ENCODE measurements at places on chromosomes 2 and 18.

GRCh38 chr18:49048396-49049020 lies 97.7 kb upstream of the SMAD7 start:
- H3K27me3 ChIP-seq: no peaks in the 10 kb centered on the region
- H3K4me3 ChIP-seq: no peak overlapping the region
- DNase-seq: no peak
- H3K27ac ChIP-seq: no peak overlapping the region
- peaks cover under 1% of the 10 kb centered on the region for H3K36me3 ChIP-seq
- peaks cover 23% of the 10 kb centered on the region for H3K4me1 ChIP-seq

DNA sequence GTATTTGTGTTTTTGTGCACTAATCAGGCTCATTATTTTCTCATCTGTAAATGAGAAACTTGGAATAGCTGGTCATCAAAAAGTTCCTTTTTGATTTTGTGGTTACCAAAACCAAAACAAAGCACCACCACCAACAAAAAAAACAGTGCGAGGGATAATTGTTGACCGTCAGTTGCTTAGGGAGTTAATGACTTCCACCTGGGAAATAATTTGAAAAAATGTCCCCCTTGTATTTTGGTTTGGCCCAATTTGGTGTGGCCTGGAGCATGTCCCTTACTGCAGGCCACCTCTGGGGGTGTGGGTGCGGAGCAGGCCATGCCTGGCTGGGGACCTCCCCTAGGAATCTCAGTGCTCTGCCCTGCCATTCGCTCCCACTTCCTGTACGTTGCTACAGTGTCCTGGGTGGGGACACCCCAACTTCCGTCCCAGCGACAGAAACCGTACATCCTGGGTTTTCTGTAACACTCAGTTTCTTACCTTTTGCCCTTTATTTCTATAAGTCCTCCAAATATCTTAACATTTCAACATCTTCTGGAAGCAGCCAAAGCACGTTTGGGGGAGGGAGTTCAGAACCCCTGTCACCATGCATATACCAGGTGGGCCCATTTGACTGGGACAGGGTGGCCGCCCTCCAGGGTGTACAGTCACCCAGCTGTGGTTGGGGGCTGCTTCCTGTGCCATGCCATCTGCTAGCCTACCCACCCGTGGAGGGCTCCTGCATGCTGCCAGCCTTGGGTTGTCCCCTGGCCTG lies 31.3 kb downstream of the NCK2 start:
- H3K27me3 ChIP-seq: no peaks in the 10 kb centered on the region
- peaks cover 90% of the 10 kb centered on the region for H3K4me1 ChIP-seq
- H3K4me3 ChIP-seq: peak overlapping the region; percentile 55

GRCh38 chr2:205682971-205683501 lies 735 bp downstream of the NRP2 start:
- peak overlapping the region; percentile 89 for H3K4me3 ChIP-seq
- peak overlapping the region; percentile 40 for H3K27ac ChIP-seq
- H3K36me3 ChIP-seq: peaks cover 13% of the 10 kb centered on the region
- H3K4me1 ChIP-seq: peaks cover 54% of the 10 kb centered on the region

- no peaks in the 10 kb centered on the region for H3K27me3 ChIP-seq
- no peak overlapping the region for H3K4me3 ChIP-seq
- no peaks in the 10 kb centered on the region for H3K4me1 ChIP-seq
- no peak overlapping the region for H3K27ac ChIP-seq
These were observed 1304.3 kb upstream of the DDX18 start for GRCh38 chr2:116510117-116510671.

DNA sequence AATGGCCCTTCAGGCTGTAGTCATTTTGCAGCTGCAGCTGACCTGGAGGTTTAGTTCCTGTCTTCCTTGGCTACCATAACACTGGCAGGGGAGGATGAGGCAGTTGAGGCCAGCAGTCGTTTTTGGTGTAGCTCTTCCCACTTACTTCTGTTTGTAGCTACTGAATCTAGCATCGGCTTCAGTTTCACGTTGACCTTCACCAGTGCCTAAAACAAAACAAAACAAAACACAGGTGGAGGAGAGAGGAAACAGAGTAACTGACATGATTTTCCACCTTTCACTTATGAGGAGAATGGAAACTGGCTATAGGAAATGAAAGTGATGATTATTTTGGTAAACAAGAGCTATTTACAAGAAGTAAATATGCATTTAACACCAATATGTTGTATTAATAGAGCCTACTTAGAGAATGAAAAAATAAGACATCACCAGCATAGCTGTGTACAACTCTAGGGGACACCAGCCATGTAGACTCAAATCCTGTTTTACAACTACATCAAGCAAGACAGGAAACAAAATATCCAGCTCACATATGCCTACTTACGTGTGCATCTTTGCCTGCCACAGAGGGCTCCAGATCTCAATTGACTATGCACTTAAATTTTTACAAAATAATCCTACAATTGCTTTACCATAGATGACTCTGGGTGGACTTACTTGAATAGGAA lies 236.9 kb downstream of the AGPS start:
- no peak overlapping the region for H3K27ac ChIP-seq
- no peak overlapping the region for H3K4me3 ChIP-seq
- H3K27me3 ChIP-seq: peaks cover 3% of the 10 kb centered on the region
- H3K36me3 ChIP-seq: no peaks in the 10 kb centered on the region

GRCh38 chr2:127671557-127672302 lies 3.6 kb downstream of the LIMS2 start:
- no peak overlapping the region for H3K27ac ChIP-seq
- H3K36me3 ChIP-seq: no peaks in the 10 kb centered on the region

- H3K36me3 ChIP-seq: peaks cover 22% of the 10 kb centered on the region
- H3K27ac ChIP-seq: no peak overlapping the region
- H3K27me3 ChIP-seq: no peaks in the 10 kb centered on the region
- no peak overlapping the region for H3K4me3 ChIP-seq
These were observed 28.3 kb upstream of the PEX13 start for GRCh38 chr2:60989259-60989658.

DNA sequence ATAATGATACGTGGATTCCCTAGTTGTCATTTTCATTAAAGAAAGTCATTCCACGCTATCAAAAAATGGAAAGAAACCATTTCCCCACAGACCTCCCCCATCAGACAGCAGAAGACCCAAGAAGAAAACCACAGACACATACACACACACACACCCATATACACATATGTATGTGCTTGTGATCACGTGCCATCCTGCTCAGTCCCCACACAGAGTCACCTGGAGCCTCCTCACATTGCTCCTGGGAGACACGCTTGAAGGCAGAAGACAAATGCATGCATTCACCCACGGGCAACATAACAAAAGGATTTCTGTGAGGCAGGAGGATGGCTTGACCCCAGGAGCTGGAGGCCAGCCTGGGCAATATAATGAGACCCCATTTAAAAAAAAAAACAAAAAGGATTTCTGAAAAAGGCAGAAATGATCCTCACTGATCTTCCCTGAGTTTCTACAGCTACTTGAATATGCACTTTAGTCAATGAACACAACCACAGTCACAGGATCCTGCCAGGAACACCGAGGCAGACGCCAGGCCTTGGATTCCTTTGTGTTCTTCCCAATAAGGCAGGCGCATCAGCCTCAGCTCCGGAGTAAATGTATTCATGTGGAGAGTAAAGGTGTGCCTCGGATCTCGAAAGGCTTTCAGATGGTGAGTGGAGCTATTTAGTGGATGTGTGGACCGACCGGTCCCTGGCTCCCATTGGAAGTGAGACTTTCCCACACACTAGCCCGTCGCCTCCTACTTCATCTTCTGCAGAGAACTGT lies 21.0 kb downstream of the TGFBRAP1 start:
- no peak overlapping the region for H3K27ac ChIP-seq
- no peaks in the 10 kb centered on the region for H3K27me3 ChIP-seq
- H3K36me3 ChIP-seq: peaks cover 13% of the 10 kb centered on the region
- DNase-seq: no peak

- no peaks in the 10 kb centered on the region for H3K36me3 ChIP-seq
- no peaks in the 10 kb centered on the region for H3K4me1 ChIP-seq
- H3K27ac ChIP-seq: no peak overlapping the region
These were observed 307.5 kb upstream of the ZEB2 start for GRCh38 chr2:144827404-144827803.

DNA sequence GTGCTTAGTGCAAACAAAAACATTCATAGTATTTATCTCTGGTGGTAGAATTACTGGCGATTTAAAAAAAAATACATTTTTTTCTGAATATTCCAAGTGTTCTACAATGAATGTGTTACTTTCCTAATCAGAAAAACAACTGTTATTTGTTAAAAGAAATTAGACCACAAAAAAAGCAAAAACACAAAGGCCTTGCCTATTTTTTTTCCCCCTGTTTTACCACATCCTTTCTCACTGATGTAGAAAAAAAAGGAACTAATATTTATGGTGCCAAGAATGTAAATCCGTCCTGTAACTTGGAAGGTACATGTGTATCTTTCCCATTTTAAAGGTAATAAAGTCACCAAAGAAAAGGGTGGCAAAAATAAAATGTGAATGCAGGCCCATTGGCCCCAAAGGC lies 28.4 kb upstream of the MGAT4A start:
- DNase-seq: no peak
- H3K4me1 ChIP-seq: peaks cover 69% of the 10 kb centered on the region
- H3K4me3 ChIP-seq: no peak overlapping the region
- H3K27me3 ChIP-seq: peaks cover 2% of the 10 kb centered on the region

GRCh38 chr2:30465171-30465545 lies 18.1 kb downstream of the LCLAT1 start:
- DNase-seq: no peak
- peaks cover 12% of the 10 kb centered on the region for H3K4me1 ChIP-seq
- H3K27me3 ChIP-seq: no peaks in the 10 kb centered on the region

DNA sequence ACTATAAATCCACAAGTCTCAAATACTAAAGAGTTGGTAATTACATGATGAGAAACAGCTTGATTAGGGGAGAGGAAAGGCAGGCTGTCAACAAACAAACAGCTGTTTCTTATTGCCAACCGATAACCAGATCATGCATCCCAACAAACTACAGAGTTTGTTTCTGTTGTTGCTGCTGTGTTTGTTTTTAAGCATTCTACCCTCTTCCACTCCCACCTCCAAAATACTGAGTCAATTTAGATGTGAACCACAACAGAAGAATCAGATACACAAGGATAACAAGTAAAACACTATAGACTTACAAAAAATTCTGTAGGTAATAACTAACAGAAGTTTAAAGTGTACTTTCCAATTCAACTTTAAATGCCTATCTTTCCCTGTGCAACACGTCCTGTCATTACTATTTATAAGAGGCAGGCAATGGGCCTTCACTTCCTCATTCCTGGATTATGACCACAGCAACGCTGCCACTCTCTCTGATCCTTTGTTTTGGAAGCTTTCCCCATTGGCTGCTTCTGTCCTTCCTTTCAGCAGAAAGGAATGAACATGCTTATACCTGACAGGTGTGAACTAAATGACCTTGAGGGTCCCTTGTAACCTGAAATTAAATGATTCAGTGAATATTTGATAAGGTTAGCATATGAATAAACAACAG lies 152.0 kb downstream of the SRBD1 start:
- peaks cover 4% of the 10 kb centered on the region for H3K4me1 ChIP-seq
- H3K27ac ChIP-seq: no peak overlapping the region
- no peaks in the 10 kb centered on the region for H3K36me3 ChIP-seq
- no peak overlapping the region for H3K4me3 ChIP-seq
- no peak for DNase-seq

DNA sequence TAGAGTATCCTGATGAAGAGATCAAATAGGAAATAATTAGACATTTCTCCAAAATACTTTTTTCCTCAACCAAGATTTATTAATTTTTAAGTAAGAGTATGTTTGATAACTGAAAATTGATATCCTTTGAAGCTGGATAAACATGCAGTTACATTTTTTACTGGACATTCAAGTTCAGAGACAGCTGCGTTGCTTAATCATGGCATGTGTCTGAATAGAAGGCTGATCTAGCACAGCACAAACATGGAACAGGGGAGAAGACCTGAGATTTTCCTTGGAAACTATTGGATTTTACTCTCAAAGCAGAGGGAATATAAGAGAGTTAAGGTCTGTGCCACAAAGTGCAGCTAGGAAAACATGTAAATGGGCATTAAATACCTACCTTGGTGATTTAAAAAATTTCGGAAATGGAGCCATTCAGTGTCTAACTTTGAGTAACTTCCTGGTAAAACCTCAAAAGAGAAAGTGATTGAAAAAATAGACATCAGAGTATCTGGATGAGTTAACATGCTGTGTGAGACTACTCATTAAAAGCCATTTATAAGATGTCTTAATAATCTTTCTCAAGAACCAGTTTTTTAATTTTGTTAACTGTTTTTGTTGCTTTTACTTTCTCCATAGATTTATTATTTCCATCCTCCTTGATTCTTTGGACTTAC lies 31.8 kb downstream of the CRIM1 start:
- no peaks in the 10 kb centered on the region for H3K36me3 ChIP-seq
- DNase-seq: no peak
- H3K4me1 ChIP-seq: peaks cover 15% of the 10 kb centered on the region
- H3K4me3 ChIP-seq: no peak overlapping the region
- no peak overlapping the region for H3K27ac ChIP-seq
- peaks cover 22% of the 10 kb centered on the region for H3K27me3 ChIP-seq

DNA sequence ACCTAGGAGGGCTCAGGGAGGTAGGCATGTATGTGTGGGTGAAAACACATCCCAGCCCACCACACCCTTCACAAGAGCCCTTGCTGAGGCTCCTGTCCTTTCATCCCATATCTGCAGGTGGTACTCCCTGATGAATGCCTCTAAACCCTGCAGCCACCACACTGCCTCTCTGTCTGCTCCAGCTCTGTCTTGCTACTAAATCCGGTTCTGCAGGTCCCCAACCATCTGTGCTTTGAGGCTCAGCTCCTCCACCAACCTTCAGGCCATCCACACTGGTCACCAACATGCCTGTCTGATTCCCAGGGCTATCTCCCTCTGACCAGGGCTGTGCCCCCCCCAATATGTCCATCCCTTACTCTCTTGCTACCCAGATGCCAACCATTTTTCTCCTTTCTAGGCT lies 92.7 kb downstream of the BIN1 start:
- no peak overlapping the region for H3K27ac ChIP-seq
- peaks cover 21% of the 10 kb centered on the region for H3K27me3 ChIP-seq
- no peak overlapping the region for H3K4me3 ChIP-seq
- no peak for DNase-seq
- no peaks in the 10 kb centered on the region for H3K4me1 ChIP-seq

- no peak for DNase-seq
- H3K36me3 ChIP-seq: peaks cover 3% of the 10 kb centered on the region
- no peaks in the 10 kb centered on the region for H3K27me3 ChIP-seq
- H3K4me3 ChIP-seq: no peak overlapping the region
- H3K27ac ChIP-seq: no peak overlapping the region
These were observed 54.4 kb downstream of the NAPG start for GRCh38 chr18:10580215-10580614.

DNA sequence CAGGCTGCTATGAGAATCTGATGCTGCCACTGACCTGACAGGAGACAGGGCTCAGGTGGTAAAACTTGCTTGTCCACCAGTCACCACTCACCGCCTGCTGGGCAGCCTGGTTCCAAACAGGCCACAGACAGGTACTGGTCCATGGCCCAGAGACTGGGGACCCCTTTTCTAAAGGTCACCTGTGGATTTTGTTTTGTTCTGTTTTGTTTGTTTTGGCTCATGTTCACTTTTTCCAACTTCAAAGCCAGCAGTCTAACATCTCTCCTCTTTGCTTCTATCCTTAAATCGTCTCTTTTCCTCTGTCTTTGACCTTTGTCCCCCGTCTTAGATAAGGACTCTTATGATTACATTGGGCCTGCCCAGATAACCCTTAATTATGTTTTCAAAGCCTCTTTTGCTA lies 3.3 kb upstream of the CERKL start:
- no peaks in the 10 kb centered on the region for H3K36me3 ChIP-seq
- no peak overlapping the region for H3K27ac ChIP-seq
- H3K4me1 ChIP-seq: peaks cover 9% of the 10 kb centered on the region
- H3K27me3 ChIP-seq: peaks cover 36% of the 10 kb centered on the region
- no peak overlapping the region for H3K4me3 ChIP-seq

GRCh38 chr2:74922592-74923227 lies 35.7 kb upstream of the POLE4 start:
- H3K4me3 ChIP-seq: no peak overlapping the region
- peaks cover 16% of the 10 kb centered on the region for H3K27me3 ChIP-seq
- H3K27ac ChIP-seq: no peak overlapping the region
- H3K36me3 ChIP-seq: no peaks in the 10 kb centered on the region

Data from activated T-helper 1 cell treated with anti-CD3 and anti-CD28 coated beads, Interleukin-12 subunit alpha, Interleukin-12 subunit beta, Interleukin-2, Interleukin-4 antibody, amounts not matched to agents 30 ng/mL and 10 ng/mL and 1 ng/mL, durations not matched to agents 14 hours and 24 hours and 36 hours (primary cell).